ENCODE measurements at places on chromosomes 13 and 19.
A peak's percentile ranks its signal among the peaks of the same experiment; 100 is the strongest.

- DNase-seq = no peak
Observed at GRCh38 chr19:18665771-18666202, 17.7 kb upstream of the CRTC1 start.

- no peak for DNase-seq
Observed at GRCh38 chr19:7968796-7969554, 25.5 kb upstream of the TIMM44 start.

GRCh38 chr13:41458761-41459431, 1.5 kb downstream of the RGCC start:
- peak; percentile 81 for DNase-seq

DNA sequence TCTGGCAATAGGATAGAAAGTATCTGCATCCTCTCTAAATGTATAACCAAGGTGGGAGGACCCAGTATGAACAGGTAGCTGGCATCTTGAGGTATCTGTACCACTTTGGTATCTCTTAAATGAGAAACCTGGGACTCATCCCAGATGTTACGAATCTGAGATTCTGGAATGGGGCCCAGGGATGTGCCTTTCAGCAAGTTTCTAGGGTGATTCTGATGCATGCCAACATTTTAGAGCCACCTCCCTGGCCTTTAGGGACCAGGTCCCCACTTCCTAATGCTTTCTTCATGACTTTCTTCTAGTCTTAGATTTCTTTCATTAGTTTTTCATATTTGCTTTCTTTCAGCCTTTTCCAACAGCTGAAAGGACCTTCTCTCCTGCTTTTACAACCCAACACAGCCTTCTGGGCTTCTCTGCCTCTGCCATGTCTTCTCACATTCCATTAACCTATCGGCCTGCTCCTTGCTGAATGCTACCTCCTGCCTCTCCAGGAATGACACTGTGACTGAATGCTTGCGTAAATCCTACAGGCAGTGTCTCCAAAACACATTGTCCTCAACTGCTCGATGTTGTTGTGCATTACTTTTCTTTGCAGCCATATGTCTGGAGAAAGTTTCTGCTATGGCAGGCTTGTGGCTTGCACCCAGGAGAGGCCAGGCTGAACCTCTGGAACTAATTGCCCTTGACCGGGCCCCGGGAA, 284.0 kb downstream of the DNAJC15 start:
- no peak for DNase-seq

- no peak for DNase-seq
Observed at GRCh38 chr19:30150626-30151025, 208.6 kb downstream of the URI1 start.

GRCh38 chr19:57812226-57812625, 2.5 kb downstream of the ZNF552 start:
- DNase-seq = no peak

DNA sequence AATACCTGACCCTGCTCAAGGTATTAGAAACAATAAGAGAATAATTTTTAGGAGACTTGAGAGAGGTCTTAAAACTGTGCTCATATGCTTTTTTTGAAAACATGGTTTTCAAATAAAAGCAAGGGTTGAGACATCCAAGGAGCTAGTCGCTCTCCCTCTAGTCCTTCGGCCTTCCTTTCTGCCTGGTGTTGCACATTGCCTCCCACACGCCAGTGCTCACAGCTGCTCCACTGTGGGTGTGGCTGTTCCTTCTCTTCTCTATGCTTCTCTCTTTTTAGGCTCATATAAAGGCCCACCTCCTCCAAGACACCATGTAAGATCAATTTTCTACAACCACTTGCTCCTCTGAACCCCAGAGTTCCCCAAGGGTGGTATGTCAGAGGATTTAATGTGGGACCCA, 352.6 kb downstream of the ENOX1 start:
- DNase-seq = no peak

DNA sequence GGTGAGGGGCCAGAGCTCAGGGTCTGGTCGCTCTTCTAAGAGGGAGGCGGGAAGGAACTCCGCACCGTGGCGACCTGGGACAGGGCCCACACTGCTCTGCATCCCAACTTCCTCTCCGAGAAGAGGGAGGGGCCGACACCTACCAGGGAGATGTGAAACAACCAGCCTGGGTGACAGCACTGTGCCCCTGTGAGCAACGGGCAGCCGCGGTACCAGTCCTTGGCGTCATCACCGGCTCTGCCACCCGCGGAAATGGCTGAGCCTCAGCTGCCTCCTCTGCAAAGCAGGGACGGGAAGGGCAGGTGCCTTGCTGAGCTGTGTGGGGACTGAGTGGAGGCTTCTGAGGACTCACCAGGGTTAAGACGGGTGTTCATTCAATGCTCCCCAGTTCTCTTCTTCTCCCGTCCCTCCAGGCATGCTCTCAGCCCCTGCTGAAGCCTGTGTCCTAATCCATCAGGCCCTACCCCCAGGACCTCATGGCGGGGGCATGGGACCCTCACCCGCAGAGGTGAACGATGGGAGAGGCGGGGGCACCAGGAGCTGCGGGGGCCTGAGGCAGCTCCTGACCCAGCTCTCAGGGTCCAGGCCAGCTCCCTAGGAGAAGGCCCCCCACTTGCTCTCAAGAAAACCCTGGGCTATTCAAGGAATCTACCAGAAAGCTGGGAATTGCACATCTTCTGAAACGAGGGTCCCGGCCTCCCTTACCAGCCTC, 9.3 kb downstream of the ZNF787 start:
- no peak for DNase-seq

GRCh38 chr19:14556662-14557188, 15.1 kb downstream of the NDUFB7 start:
- peak; percentile 74 for DNase-seq

GRCh38 chr19:42140125-42140754, 8.0 kb upstream of the POU2F2 start:
- DNase-seq = peak; percentile 46

GRCh38 chr13:101700598-101700997, 248.1 kb downstream of the ITGBL1 start:
- DNase-seq = peak; percentile 85

- DNase-seq = no peak
Observed at GRCh38 chr13:54845351-54845965, 1816.8 kb downstream of the OLFM4 start.

DNA sequence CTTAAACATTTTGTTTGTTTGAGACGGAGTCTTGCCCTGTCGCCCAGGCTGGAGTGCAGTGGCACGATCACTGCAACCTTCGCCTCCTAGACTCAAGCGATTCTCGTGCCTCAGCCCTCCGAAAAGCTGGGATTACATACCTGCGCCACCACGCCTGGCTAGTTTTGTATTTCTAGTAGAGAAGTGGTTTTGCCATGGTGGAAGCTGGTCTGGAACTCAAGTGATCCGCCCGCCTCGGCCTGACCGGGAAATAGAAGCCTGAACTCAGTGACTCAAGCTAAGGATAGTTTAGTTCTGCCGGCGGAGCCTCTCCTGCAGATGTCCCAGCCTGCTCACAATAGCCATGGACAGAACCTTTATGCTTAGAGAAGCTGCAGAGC, 53.0 kb upstream of the ZNF254 start:
- DNase-seq = peak; percentile 66

- DNase-seq = no peak
Observed at GRCh38 chr13:28333204-28333881, 161.6 kb downstream of the FLT1 start.

DNA sequence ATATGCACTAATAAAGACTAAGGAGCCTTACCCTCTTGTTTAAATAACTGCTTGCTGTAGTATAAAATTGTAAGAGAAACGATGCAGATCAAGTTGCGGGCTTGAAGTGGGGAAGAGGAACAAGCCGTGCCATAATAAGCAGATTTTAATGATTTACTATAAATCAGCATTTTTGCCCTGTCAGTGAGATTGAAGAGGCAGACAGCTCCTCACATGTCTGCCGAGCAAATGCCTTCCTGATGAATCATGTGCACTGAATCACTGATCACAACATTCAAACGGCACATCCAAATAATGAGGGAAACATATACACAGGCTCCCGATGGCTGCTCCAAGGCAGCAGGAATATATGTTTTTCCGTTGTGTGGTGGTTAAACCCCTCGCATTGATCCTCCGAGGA, 282.9 kb downstream of the TSHZ3 start:
- DNase-seq = peak; percentile 12

GRCh38 chr19:16316506-16316882, 8.1 kb upstream of the KLF2 start:
- DNase-seq = no peak

- peak; percentile 42 for DNase-seq
Observed at GRCh38 chr19:6402837-6403608, 10.1 kb upstream of the GTF2F1 start.

DNA sequence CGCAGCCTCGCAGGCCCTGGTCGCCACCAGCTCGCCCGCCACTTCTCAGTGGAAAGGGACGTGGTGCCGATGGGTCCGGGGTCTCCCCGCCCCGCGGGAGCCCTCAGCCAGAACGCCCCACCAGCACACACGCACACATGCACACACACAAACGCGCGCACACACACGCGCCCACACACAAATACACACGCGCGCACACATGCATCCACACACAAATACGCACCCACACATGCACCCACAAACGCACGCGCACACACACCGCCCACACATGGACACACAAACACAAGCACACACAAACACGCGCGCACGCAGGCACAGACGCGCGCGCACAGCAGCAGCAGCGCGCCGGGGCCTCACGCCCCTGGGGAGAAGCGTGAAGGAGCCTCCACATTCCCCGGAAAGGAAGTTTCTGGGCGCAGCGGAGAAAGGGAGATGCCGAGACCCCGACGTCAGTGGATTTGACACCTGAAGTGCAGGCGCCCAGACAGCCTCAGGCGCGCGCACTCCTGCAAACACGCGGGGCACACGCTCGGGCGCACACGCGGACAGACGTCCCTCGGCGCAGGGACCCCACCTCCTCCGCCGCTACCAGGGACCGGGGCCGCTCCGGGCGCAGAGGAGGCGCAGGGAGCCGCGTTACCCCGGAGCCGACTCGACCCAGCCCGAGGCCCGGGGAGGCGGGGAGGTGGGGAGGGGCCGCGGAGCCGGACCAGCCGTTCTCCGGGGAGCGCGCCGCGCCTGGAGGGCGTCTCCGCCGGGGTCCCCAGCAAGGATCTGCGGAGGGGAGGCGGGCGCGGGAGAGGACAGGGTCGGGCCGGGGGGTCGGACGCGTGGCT, 622 bp downstream of the RASA3 start:
- peak; percentile 35 for DNase-seq

- no peak for DNase-seq
Observed at GRCh38 chr13:49636705-49637104, 8.4 kb downstream of the ARL11 start.

GRCh38 chr13:72559716-72560115, 167.7 kb downstream of the MZT1 start:
- DNase-seq = no peak

- DNase-seq = no peak
Observed at GRCh38 chr13:99730403-99730802, 229.1 kb downstream of the TM9SF2 start.

DNA sequence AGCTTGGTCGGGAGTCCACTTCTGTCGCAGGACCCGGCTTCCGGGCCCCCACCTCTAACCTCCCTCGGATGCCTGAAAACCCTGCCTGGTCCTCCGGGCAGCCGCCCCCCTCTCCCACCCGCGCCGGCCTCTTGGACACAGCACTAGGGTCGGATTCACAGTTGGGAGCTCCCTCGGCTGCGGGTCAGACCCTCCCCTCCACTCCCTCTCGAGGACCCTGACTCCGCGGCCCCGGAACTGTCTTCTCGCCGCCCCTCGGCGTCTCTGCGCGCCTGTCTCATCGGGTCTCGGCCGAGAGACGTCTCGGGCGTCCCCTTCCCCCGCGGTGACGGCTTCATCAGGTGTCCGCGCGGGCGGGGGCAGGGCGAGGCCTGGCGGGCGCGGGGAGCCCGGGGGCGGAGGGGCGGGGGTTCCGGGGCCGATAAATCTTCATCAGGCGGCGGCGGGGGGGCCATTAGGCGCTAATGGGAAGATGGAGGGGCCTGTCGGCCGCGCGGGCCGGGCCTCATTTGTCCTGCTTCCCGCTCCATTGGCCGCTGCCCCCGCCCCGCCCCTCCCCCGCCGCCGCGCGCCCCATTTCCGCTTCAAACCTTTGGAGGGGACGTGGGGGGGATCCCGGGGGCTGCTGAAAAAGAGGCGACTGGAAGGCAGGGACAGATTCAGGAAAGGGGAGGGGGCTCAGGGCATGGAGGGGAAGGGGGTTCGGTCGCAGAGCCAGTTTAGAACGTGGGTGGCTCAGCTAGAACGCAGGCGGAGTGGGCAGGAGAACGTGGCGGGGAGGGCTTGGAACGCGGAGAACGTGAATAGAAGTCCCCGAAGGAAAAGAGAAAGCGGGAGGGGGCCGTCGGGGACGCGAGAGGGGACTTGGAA, 11.8 kb upstream of the ERFL start:
- no peak for DNase-seq

- no peak for DNase-seq
Observed at GRCh38 chr19:3398114-3398899, 31.9 kb downstream of the NFIC start.

- no peak for DNase-seq
Observed at GRCh38 chr19:35194012-35194984, 34.2 kb downstream of the FAM187B start.

DNA sequence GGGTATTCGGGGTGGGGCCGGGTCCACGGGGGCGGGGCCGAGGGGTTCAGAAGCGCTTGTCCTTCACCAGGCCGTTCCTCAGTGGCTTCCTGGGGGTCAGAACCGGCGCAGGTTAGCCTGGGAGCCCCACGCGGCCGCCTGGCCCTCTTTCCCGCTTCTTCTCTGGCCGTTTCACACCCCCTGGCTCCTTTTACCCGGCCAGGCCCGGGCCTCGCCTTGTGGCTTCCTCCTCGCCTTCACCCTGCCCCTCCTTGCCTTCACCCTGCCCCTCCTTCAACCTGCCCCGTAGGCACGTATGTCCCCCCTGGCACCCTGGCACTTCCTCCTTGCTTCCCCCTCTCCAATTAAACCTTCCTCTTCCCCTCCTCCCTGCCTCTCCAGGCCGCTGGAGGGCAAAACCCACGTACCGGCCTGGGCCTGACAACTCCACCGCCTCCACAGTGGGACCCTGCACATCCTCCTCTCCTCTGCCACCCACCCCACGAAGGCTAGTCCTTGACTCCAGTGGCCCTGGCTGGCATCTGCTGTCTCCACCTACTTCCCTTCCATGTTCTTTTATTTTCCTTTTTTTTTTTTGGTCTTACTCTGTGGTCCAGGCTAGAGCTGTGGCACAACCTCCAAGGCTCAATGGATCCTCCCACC, 25.3 kb downstream of the CERS1 start:
- DNase-seq = no peak

- DNase-seq = no peak
Observed at GRCh38 chr19:2312820-2313501, 5.0 kb upstream of the LINGO3 start.

GRCh38 chr13:19567820-19568534, 6.6 kb upstream of the TPTE2 start:
- DNase-seq = no peak

GRCh38 chr13:94270556-94270955, 208.9 kb downstream of the DCT start:
- DNase-seq = no peak

- DNase-seq = no peak
Observed at GRCh38 chr19:54873990-54874389, at the start of gene FCAR. Gene FCAR (plus strand): TSS chr19:54874235. CDS start chr19:54874290, 55 bp downstream.

GRCh38 chr19:1874554-1875185, 10.6 kb downstream of the ABHD17A start:
- DNase-seq = no peak

DNA sequence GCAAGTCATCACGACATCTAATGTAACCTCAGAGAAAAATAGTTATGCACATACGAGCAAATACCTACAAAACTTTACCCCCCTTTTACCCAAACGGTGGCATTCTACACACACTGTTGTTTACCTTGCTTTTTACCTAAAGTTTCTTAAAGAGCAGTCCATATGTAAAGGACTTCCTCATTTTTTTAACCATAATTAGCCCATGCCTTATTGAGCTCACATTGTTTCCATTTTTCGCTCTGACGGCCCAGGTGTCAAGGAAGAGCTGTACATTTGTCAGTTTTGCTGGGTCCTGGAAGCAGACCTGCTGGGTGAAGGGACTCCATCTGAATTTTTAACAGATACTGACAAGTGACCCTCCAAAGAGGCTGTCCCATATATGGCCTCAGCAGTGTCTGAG, 89.4 kb downstream of the STK24 start:
- no peak for DNase-seq

Data from fibroblast of gingiva (primary cell).